H7 (cell line): ENCODE measurements at places on chromosomes 7 and 10.
A peak's percentile ranks its signal among the peaks of the same experiment; 100 is the strongest.

DNA sequence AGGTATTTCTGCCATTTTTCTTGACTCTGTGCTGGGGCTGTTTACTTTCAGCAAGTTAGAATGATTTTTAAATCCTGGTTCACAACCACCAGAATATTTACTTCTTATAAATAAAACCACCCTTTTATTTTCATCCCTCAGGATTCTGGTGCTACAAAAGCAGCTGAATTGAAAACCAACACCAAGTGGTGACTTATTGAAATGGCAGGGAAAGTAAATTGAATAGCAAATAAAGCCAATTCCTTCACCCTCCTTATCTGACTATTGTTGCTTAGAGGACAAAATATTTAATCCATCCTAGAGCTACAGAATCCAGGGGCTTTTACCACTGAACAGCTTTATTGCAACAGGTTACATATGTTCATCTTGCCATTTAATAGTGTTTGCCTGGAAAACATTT, 828.6 kb upstream of the GHITM start:
- no peak for DNase-seq

- DNase-seq, result no peak
Measured at GRCh38 chr10:80646366-80646765, 108.7 kb downstream of the SH2D4B start.

DNA sequence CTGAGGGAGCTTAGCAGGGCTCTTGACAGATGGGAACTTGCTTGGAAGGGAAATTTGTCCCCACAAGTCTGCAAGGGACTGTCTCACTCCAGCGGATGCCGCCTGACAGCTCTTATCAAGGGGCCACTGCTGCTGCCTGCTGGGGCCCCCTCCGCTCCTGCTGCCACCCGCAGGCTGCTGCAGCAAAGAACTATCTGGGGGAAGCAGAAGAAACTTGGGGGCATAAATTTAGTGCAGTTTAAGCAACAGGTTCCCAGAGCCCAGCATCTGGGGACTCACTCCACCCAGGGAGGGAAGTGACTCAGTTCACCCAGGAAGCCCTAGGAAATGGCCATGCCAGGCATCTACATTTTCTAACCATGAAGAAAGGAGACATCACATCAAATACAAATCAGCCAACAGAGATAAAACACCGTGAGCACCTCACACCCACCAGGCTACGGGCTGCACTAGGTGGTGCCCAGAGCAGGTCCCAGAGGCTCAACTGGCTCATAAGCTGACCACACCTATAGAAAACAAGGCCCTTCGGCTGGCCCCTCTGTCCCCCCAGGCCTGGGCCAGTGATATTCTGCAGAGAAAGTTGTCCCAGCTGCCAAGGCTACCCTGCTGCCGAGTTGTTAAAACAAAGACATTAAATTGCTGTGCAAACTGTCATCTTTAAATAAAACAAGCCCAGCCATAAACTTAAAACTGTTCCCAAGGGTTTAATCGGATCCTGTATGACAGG, 3.7 kb downstream of the RGS10 start:
- peak; percentile 55 for DNase-seq

GRCh38 chr7:159022238-159022993, 122.3 kb downstream of the VIPR2 start:
- no peak for DNase-seq

- no peak for DNase-seq
Measured at GRCh38 chr10:94571081-94571480, 25.5 kb downstream of the HELLS start.

DNA sequence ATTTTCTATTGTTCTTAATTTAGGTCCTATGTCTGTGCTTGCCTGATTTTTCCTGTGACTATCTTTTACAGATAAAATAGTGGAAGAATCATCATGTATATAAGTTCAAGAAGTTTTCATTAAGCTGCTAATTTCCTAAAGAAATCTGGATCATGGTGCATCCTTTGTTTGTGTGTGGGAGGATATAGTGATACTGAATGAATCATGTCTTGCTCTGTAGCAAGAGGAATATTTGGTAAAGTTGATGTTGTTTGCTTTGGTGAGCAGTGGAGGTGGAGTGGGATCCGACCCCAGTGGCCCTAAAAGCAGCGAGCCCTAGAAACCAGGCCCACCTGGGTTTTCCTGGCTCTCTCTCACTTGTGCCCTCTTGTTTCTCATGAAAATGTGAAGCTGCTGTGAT, 83.7 kb downstream of the CCNY start:
- DNase-seq, result no peak

DNA sequence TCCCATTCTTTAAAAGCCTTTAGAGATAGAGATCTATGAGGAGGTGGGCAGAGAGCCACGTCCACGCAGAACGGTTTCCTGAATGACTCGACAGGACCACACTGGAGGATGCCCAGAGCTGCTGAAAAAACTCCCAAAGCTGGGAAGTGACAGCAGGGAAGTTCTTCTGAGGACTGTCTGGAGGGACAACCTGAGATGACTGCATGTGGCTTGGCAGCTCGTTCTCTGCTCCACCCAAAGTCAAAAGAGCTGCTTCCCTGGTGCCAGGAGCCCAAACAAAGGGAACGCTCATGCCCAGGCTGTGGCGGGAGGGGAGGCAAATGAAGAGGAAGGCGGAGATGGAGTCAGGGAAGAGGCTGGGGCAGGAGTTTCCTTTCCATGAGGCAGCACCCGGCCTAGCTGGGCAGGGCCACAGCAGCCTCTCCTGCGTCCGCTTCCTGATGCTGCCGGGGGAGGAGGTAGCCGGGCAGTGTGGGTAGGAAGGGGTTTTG, 95.4 kb downstream of the CCDC3 start:
- no peak for DNase-seq

- peak; percentile 82 for DNase-seq
Measured at GRCh38 chr10:97708976-97709946, 4.3 kb upstream of the MARVELD1 start.

- DNase-seq, result no peak
Measured at GRCh38 chr10:118584181-118584954, 11.1 kb downstream of the PRLHR start.

- DNase-seq, result no peak
Measured at GRCh38 chr7:132511921-132512320, 64.3 kb downstream of the PLXNA4 start.

DNA sequence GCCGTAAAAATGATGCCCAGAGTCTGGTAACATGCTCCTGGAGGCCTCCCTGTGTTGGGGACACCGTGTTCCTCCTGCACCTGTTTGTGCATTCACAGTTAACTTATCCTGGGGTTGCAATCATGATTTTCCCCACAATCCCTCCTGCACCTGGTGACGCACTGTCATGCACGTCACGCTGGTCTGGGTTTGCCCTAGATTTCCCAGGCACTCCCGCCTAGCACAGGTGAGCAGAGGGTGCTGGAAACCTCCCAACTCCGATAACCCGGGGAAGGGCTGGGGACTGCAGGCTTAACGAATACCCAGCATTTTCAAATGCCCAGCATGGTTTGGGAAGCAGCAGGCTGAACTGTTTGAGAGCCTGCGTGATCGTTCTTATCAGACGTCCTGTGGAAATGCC, 427.1 kb downstream of the TCERG1L start:
- DNase-seq, result peak; percentile 14

- DNase-seq, result peak; percentile 92
Measured at GRCh38 chr10:123995461-123996131, 97.8 kb downstream of the CHST15 start.

DNA sequence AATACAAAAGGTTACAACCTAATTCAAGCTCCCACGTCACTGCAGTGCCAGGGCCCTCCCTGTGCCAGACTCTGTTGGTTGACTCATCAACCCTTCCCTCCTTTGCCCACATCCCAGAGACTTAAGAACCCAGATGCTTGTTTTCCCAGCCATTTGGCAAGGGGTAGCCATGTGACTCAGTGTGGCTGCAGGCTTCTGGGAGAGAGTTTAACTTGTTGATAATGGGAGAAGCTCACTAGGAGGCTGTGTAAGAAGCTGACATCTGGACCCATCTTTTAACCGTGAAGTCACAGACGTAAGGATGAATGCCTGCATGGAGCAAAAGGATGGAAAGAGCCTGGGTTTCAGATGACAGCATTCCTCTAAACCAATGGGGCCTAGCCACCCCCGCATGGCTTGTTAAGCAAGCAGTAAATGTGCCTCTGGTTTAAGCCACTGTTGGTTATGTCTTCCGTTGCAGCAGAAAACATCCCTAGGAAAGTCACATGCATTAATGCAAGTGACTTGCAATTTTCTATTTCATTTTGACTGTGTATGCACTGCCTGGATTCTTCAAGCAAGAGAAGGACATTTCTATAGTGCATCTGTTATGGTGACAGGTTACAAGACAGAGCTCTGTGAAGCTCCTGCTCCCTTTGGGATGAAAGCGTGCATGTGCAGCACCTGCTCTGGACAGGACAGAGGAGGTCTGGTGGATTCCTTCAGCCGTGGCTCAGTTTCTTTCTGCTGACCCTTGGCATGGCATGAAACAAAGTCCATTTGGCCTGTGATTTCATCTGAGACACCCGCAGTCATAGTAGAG, 57.5 kb upstream of the CREB5 start:
- DNase-seq, result no peak

- DNase-seq, result no peak
Measured at GRCh38 chr10:119090968-119091367, 10.4 kb upstream of the EIF3A start.

DNA sequence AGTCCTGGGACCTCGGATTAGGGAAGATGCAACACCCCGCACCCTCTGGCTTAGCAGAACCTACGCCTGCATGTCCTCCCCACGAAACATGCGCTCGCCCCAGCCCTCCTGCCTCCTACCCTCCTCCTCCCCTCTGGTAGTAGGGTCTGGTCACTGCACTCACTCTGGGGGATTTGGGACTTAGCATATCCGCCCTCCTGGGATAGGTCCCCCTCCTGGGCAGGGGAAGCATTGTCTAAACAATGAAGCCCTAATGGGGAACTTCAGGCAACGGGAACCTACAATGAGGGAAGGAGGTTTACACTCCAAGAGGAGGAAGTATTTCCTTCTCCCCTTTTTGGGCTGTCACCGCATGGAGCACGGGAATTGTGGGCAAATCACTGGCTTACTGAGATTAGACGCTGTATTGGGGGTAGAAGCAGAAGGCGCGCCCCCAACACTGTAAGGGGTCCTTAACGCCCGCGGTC, 892 bp downstream of the CRHR2 start:
- peak; percentile 90 for DNase-seq

DNA sequence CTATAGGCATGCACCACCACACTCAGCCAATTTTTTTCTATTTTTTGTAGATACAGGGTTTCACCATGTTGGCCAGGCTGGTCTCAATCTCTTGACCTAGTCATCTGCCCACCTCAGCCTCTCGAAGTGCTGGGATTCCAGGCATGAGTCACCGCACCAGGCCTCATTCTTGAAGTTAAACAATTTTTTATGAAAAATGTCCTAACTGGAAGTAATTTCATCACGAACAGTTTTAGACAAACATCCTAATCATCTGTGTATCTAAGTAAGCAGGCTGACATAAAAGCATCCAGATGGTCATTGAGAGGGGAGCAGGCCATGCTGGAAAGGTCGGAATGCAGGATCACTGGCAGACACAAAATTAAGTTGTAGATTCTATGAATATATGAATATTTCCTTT, 269.1 kb downstream of the ZMYND11 start:
- DNase-seq, result no peak

DNA sequence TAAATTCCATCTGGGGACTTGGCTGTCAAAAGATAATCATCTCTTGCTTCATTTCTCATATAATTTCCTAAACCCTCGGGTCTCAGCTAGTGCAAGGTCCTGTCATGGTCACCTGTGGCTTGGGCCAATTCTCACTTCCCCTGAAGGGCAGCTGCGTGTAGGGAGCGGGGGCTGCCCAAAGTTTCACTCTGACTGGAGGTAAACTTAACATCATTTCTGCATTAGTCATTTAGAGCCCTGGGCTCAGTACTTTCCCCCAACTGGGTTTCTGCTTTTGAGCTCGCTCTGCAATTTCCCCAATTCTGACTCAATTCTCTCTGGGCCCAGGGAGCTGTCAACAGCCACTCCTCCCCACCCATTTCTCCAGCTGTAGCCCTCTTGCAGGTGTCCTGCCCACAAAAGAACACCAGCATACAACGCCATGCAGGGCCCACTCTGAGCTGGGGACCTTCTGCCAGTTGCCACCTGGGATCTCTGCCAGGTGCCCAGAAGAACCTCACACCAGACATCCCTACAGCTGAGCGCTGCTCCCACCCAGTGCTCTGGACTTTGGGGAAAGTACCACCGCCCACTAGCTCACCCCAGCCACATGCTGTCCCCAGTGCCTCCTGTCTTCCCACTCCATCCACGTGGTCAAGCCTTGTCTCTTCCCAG, 37.9 kb downstream of the VOPP1 start:
- DNase-seq, result peak; percentile 10

DNA sequence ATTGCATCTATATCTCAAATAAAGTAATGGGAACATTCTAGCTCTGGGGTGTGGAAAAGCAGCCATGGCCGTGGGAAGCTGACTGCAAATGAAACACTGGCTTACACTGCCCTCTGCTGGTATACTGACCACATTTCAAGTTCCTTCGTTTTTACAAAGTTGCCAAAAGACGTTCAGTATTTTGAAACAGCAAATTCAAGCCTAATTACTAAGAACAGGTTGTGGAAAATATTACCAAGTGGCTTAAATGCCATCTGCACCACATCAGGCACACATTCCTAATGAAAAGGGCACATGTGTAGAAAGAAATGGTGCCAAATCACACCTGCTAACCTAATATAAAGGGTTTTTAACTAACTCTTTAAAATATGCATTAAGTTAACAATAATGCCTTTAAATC, 83.9 kb downstream of the JAZF1 start:
- peak; percentile 76 for DNase-seq

DNA sequence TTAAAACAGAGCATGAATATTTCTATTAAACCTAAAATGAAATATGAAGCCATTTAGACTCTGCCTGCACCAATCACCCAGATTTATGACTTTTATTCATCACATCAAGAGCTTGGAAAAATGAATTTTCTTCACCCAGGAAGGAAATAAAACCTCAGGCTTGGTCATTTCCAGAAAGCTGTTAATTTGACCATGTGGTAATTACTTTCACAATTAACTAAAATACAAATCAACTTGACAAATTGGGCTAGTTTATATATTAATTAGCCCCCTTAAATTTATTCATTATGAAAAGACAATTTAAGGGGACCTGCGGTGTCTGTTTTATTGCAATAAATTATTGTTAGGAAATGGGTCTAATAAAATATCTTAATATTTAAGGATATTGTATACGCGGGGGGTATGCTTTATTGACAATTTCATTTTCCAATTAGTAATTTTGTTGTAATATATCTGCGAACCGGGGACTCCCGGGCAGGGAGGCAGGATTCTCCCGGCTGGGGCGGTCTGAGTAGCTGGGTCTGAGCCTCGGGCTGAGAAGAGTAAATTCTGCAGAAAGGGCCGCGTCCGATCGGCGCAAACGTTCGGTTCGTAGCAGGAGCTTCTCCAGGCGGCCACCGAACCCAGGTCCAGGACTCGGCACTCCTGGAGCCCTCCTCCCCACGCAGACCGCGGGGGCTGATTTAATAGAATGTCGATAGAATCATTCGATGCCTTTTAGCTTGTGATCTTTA, 9.4 kb upstream of the MNX1 start:
- peak; percentile 67 for DNase-seq

- DNase-seq, result no peak
Measured at GRCh38 chr7:56009695-56010094, 41.5 kb downstream of the PSPH start.

DNA sequence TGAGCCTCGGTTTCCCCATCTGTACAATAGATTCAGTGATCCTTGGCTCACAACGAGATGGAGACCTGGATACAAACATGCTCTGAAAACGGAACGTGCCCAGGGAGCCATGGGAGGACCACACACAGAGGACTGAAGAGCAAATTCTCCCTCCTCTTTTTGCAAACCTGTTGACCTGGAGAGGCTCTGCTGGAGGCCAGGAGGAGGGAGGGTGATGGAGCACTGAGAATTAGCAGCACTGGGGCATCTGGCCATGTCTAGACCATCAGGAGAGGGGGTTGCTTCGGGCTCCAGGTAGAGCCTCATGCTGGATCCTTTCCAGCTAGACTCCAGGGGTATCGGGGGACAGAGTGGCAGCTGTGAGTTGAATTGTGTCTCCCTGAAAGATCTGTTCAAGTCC, 97.4 kb upstream of the GPR26 start:
- DNase-seq, result peak; percentile 21
